ENCODE measurements at places on chromosomes 1 and 21.

GRCh38 chr1:216221260-216221700 lies 202.0 kb downstream of the USH2A start:
- peak; percentile 84 for DNase-seq

GRCh38 chr1:76023669-76024435 lies 50.7 kb upstream of the ST6GALNAC3 start:
- peak; percentile 10 for DNase-seq

DNA sequence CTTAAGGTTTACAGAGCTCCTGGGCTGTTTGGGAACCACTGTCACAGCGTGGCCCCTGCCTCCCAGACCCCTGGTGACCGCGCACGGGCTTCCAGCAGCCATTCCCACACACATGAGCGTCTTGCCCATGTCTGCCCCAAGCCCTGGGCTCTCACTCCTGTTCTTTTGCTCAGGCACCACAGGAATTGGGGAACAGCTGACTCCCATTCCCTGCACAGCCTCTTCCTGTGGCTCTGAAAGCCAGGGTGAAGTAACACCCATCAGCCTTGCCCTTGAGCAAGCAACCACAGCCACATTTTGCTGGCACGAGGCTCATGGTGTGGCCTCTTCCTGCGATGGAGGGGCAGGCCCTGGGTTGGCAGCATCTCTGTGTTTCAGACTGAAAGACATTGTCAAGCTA lies 14.3 kb upstream of the GPR157 start:
- DNase-seq = peak; percentile 45

GRCh38 chr1:70706381-70707037 lies 295.4 kb downstream of the CTH start:
- no peak for DNase-seq

DNA sequence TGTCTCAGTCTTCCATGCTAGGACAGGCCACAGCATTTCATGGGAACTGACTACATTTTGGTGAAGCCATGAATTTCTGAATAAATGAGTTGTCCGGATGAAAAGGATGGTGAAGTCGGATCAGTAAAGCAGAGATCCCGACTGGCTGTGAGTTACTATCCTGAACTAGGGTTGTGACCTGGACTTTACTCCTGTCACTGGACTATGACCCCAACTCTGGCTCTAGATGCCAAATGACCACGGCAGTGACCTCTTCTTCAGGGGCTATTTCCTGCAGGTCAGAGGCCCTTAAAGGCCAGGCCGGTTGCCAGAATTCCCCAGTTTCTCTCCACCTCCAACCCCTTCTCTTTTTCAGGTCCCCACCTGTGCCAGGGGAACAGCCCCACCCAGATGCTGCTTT lies 1.7 kb upstream of the NECTIN4 start:
- DNase-seq = no peak

- DNase-seq = no peak
Measured at GRCh38 chr21:42164064-42164789, 54.7 kb upstream of the ABCG1 start.

GRCh38 chr1:162367772-162368171 lies 8.9 kb downstream of the SPATA46 start:
- DNase-seq = no peak

DNA sequence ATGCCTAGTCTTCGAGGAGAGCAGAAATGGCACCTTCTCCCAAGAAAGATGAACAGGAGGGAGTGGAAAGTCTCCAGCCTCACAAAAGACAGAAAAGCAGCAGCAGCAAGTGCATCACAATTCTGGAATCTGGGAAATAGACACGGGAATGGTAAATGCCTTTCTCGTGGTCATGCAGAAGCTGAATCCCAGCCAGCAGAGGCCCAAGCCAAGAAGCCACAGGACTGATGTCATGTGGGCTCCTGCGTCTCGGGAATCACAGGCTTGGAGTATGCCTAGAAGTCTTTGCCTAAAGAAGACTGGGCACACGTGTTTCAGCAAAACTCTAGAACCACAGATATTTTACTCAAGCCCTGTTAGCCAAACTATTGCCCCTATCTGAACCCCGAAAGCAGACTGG lies 260.3 kb upstream of the PLD5 start:
- DNase-seq = no peak

GRCh38 chr1:12756273-12756672 lies 10.3 kb downstream of the CFAP107 start:
- DNase-seq = no peak

GRCh38 chr1:54845772-54846171 lies 41.2 kb downstream of the DHCR24 start:
- no peak for DNase-seq

GRCh38 chr1:197868751-197869489 lies 33.5 kb upstream of the C1orf53 start:
- peak; percentile 68 for DNase-seq

GRCh38 chr1:7509598-7509997 lies 261.5 kb upstream of the VAMP3 start:
- DNase-seq = no peak

- DNase-seq = no peak
Measured at GRCh38 chr1:203407296-203407695, 56.4 kb upstream of the FMOD start.

DNA sequence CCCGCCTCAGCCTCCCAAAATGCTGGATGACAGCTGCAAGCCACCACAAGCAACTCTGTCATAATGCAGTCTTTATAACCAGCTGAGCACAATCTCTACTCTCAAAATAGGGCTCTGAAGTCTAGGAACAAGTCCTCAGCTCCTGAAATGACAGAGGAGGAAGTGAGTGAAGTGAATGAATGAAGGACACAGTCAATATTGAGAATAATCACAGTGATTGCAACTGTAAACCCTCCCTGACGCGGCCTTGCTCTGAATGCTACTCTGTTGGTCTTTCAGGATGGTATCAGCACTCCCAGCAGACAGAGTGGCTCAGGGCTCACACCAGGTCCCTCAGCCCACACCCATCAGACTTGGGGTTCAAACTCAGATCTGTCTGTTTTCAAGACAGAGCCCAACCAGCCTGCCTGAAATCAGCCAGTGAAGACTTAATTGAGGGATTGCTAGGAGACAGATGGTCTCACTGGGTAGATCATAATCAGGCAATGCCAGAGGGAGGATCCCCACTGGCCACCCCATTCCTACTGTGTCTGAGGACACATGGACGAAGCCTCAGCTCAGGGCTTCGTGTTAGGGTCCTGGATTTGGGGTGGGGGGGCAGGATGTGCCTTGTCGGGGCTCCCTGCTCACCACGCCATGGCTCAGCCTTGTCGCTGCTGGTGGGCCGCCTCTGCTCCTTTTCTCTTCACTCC lies 20.9 kb downstream of the RNF187 start:
- DNase-seq = no peak

GRCh38 chr1:12053752-12054548 lies 9.2 kb upstream of the TNFRSF8 start:
- no peak for DNase-seq

DNA sequence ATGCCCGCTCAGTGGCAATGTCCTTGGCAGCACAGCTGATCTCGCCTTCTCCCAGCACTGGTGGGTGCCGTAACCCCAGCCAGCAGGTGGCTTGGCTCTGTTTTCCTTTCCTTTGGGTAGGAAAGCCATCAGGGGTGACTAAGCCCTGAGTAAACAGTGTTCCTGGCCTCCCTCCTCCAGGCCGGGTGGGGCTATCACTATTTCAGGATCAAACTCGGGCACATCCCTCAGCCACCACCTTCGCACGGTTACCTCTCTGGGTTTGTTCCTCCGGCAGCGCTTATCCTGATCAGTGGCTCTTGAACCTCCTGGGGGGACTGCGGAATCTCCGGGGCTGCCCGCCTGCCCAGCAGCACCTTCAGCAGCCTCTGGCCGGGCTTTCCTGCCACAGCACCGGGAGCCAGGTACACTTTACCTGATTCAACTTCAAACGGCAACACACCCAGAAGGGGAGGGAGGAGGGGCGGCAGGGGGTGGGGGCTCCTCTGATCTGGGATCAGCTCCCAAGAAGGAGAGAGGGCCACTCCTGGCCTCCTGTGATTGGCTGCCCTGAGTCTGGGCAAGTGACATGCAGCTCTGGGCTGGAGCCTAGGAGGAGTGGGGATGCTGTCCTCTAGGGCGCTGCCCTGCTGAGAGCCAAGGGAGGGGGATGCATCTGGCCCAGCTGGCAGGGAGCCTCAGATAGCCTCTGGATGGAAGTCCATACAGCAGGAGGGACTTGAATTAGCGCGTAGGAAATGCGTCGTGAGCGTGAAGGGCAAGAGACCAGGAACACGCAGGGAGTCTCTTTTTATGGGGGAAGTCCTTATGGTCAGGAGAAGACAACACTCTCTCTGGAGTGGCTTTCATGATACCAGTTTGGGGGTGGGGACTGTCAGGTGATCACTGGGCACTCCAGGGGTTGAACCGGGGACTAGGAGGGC lies at the start of gene ASCL5:
Gene ASCL5 (minus strand): TSS at position 353 of the 923 bp plus-strand sequence. CDS start 11,812 bp downstream, outside the sequence.
- DNase-seq = no peak

- no peak for DNase-seq
Measured at GRCh38 chr1:20871419-20871818, 84.3 kb upstream of the HP1BP3 start.

- DNase-seq = no peak
Measured at GRCh38 chr21:43194303-43195120, 25.7 kb downstream of the CRYAA start.

- DNase-seq = peak; percentile 59
Measured at GRCh38 chr1:206911064-206911663, 10.6 kb downstream of the FCMR start.

DNA sequence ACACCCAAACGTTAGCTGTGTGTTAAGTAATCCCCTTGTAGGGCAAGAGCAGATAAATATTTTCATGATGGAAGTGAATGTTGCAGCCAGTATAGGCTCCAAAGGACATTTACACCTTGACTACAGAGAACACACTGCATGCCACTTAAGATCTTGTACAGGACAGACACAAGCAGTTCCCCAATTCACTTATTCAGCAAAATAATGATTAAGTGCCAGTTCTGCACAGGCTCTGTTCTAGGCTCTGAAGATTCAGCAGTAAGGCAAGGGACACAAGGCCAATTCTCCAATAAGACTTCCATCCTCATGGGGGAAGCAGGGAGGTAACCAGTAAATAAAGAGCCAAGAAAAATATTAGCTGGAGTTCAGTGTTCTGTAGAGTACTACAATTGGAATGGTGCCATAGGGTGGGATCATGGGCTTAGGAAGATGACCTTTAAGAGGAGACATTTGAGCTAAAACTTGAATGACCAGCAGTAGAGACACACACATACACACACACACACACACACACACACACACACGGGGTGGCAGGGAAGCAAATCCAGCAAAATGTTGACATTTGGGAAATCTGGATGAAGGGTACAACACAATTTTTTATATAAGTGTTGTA lies 199.9 kb upstream of the JUN start:
- no peak for DNase-seq

- no peak for DNase-seq
Measured at GRCh38 chr21:45361033-45361997, 43.6 kb upstream of the COL18A1 start.

GRCh38 chr1:212762234-212762633 lies 29.3 kb downstream of the NSL1 start:
- no peak for DNase-seq

GRCh38 chr21:36628761-36629460 lies 70.0 kb upstream of the SIM2 start:
- DNase-seq = no peak

- DNase-seq = no peak
Measured at GRCh38 chr21:32135401-32136363, 143.2 kb downstream of the MIS18A start.

DNA sequence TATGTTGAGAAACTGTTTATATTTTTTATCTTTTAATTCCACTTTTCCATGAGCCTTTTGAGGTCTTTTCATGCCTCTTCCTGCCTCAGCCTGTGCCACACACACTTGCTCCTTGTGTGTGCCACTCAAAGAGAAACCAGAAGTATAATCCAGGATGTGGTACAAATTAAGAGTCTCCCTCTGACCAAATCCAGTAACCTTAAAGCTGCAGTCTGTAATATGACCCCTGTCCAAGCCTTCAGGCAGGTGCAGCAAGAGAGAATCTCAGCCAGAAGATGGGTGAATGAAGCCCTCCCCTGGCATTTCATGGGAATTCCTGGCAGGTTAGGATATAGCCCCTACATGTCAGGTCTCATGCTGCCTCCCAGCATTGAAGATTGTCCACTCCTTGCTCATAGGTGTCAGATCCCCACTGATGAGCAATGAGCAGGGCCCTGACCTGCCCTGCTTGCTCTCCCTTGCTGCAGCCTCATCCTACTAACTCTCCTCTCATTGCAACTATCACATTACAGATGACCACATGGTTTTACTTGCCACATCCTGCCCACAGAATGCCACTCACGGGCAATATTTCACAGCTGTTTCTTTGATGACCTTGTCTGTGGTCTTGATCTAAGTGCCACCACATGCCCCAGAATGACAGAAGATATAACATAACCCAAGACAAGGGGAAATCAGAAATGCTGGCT lies 169.3 kb downstream of the SEC16B start:
- peak; percentile 25 for DNase-seq

DNA sequence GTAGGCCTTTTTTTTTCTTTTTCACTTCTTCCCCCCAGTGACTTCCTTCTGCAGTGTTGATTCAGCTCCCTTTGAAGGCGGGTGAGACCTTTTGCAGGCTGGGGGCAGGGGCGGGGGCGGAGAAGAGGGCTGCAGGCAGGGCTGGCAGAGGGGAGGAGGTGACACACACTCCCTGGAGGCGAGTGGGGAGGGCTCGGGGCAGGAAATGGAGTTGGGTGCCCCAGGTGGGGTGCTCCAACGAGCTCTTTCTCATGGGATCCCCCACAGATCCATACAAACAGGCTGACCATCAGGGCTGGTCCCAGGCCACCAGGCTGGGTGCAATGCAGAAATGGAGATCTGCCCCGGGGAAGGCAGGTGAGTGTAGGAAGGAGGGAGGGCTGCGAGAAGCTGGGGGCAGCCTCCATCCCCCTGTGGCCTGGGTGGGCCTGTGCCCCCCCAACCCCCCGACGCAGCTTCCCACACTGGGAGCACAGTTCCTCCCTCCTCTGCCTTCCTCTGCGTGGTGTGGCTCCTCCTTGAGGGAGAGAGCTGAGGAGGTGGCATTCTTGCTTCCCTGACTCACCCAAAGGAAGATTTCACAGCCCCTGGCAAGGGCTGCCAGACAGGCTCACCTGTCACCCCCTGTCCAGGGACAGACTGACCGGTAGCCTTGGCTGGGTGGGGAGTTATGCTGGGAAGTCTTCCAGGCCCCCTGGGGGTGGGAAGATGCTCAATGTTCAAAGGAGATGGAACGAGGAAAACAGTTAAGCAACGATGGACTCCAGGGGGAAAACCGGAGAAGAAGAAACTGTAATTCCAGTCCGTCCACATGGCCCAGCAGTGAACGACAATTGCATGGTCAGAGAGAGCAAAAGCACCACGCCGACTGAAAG lies 7.1 kb upstream of the ITGB2 start:
- peak; percentile 44 for DNase-seq

- no peak for DNase-seq
Measured at GRCh38 chr1:36475341-36475740, 7.4 kb downstream of the CSF3R start.

- peak; percentile 65 for DNase-seq
Measured at GRCh38 chr1:235920596-235921375, 54.1 kb upstream of the LYST start.

GRCh38 chr21:44477712-44478111 lies 22.4 kb downstream of the LRRC3 start:
- DNase-seq = no peak

GRCh38 chr1:9651565-9652378 lies at the start of gene PIK3CD:
TSS of gene PIK3CD (plus strand) at chr1:9651731. CDS start at chr1:9710456, 58,725 bp downstream.
- DNase-seq = no peak
